ENCODE measurements at places on chromosomes 5 and 9. TPM values are rescaled to one million over a fixed set of nuclear protein-coding genes. Genes with fewer than 3 reads are reported as not detected.

GRCh38 chr5:95358320-95358719 is 32.8 kb upstream of the FAM81B start:
- no peak for DNase-seq

The PCDHA11 gene
- total RNA-seq = not detected

- DNase-seq = no peak
Measured at GRCh38 chr9:99309141-99309939, 87.3 kb downstream of the SEC61B start.

GRCh38 chr5:153459051-153459743 is 31.3 kb upstream of the GRIA1 start:
- DNase-seq = no peak

DNA sequence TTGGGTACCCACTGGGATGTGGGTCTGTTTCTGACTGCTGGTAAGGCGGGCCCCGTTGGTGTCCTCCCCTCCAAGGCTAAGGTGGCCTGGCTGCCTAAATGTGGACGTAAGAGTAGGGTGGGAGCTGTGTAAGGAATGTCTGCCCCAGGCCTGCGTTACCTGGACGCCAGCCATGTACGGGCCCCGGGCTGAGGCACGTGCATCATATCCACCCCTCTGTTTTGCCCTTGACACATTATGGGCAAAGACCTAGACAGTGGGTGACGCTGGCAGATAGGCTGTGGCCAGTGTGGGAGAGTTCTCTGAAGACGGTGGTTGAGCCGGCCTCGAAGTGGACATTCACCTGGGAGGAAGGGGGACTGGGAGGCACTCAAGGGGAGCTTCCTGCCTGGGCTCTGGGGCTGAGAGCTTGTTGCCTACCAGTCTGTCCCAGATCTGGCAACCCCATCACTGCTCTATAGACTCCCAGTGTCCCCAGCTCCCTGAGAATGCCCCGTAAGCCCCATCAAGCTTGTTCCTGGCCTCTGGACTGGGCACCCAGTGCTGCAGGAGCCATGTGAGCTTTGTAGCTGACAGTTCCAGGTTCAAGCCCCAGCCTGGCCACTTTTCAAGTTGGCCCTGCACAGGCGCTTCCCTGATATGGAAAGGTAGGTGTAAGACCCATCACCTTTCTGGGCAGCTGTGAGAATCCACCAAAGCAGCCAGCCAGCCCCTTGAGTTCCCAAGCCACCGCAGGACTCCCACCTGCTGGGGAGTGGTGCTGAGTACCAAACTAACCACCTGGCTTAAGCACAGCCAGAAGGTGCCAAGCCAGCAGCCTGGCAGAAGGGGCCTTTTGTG is 3.2 kb upstream of the PRR7 start:
- DNase-seq = no peak

The DND1 gene
- 3.2 TPM for total RNA-seq

DNA sequence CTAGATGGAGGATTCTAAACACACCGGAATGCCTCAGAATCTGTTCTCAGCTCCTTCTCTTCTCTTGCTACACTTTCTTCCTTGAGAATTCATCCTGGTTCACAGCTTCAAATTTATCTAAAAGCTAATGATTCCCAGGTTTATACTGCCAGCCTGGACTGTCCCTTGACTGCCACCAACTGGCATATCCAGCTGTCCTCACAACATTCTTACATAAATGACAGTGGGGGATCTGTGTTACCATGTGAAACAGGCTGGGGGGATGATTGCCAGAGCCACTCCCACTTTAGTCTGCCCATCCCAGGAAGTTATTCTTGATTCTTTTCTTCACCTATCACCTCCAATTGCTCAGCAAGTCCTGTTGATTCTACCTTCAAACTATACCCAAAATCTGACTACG is 27.2 kb upstream of the ZFR start:
- no peak for DNase-seq

DNA sequence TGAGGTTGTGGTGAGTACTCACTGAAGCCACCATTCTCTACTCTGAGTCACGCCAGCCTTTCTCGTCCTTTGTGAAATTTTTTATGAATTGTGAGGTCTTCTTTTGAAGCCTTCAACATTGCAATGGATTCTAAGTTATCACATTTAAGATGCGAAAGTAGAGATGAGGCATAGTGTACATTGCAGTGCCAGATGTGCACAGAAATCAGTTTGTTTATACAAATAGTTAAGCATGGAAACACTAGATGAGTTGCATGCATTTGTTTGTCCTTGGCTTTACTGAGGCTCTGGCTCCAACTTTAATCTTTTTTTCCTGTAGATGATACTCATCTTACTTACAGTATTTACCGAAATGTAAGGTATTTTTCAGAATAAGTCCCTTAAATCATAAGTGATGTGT is 453.7 kb upstream of the RIOK2 start:
- no peak for DNase-seq

GRCh38 chr5:103135461-103135860 is 15.4 kb downstream of the PPIP5K2 start:
- DNase-seq = no peak

- no peak for DNase-seq
Measured at GRCh38 chr9:126347911-126348760, 21.5 kb downstream of the MVB12B start.

The SLC36A2 gene
- total RNA-seq = not detected

DNA sequence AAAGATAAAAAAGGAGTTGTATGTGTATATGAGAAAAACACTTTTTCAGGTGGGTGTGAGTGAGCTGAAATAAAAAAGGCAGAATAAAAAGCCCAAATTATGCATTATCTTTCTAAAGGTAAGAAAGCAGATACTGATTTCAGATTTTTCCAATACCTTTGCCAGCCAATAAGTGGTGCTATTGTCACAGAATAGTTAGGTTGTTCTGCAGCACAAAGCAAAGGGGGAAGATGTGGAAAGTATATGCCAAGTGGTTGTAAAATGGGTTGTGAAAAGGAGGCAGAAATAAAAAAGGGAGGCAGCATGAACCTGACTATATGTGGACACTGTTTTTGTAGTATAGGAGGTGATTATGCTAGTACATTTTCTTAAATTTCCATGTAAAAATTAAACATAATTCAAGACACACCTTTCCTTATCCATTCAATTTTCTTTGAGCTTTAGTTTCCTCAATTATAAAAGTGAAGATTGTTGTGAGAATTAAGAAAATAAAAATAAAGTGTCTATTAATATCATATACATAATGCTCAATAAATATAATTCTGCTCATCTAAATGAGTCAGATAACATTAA is 106.7 kb downstream of the SMIM15 start:
- no peak for DNase-seq

The RAB14 gene
- 54.3 TPM for total RNA-seq

DNA sequence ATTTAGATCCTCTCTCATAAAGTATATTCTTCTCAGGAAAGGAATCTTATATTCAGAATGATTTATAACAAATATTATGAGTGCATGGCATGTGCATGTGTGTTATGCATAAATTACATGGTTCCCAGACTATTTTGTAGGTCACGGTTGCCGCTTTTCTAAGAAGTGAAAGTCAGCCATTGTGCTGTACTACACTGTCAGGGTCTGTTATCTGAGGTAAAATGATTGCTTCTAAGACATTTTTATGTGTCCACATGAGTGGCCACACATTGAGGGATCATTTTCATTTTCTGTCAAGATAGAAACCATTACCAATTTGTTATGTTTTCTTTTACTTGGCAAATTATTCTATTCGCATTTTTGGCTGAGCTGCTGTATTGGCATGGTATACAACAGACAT is 210.8 kb downstream of the CWC27 start:
- no peak for DNase-seq

The PCDHGA4 gene
- not detected for total RNA-seq

DNA sequence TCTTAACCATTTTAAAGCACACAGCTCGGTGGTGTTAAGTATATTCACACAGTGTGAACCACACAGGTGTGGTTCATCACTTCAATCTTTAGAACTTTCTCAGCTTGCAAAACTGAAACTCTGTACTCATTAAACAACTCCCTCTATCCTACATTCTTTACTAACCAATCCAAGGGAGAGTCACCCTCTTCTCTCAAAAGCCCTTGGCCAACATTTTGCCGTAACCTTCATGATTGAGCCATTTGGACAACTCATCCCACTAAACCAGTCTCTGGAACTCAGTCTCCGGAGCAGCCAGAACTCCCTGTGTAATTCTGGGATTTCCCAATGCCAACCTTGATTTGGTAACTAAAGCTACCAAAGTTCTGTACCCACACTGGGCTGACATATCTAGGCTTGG is 84.7 kb downstream of the TTC39B start:
- DNase-seq = no peak

- no peak for DNase-seq
Measured at GRCh38 chr5:112270299-112271293, 148.5 kb downstream of the EPB41L4A start.

The NTNG2 gene
- 2.4 TPM for total RNA-seq

GRCh38 chr5:106963630-106964029 is 707.1 kb downstream of the EFNA5 start:
- DNase-seq = no peak

DNA sequence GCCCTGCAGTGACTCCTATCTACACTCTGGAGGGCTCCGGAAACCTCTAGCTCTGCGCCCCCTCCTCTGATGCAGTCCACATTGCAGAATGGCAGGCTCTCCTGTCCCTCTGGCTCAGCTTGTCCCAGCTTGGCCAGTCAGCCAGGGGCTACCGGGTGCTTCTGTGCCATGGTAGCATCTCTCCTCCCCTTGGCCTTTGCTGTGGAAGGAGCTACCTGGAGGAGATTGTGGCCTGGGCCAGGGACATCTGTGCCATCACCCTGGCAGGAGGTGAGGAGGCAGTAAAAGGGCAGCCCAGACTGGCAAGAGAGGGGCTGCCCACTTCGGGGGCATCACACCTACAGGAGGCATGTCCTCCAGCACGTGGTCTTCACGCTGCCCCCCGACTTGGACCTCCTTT is 38.1 kb upstream of the FCN1 start:
- no peak for DNase-seq

The SPINK13 gene
- total RNA-seq = not detected

DNA sequence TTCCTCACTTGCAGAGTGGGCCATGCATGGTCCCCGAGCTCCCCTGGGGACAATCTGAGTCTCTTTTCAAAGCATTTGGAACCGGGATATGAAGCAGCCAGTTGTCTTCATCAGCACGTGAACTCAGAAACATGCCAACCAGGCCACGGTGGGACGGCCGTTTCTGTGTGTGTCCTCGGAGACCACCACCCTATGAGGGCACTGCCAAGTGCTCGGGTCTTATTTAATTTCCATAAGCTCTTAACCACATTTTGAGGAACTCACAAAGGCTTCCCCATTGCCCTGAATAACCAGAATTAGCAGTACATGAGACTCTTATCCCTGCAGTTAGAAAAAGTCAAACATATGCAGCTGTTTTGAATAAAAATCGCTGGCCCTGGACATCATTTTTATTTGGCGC is 60.1 kb downstream of the OTULIN start:
- DNase-seq = no peak

The GPR150 gene
- total RNA-seq = 0.76 TPM

The SLC34A3 gene
- not detected for total RNA-seq
